ENCODE measurements at places on chromosomes 2 and 18. TPM values are rescaled to one million over a fixed set of nuclear protein-coding genes. Genes with fewer than 3 reads are reported as not detected.

TET3 gene
- 12.3 TPM for total RNA-seq

CNGA3 gene
- total RNA-seq = not detected

FASTKD2 gene
- total RNA-seq = 23.3 TPM

- no peak overlapping the region for H3K27ac ChIP-seq
- H3K4me3 ChIP-seq = no peak overlapping the region
- H3K36me3 ChIP-seq = no peaks in the 10 kb centered on the region
Measured at GRCh38 chr2:102540882-102541281, 67.9 kb downstream of the SLC9A4 start.

CYS1 gene
- total RNA-seq = 13.5 TPM

NMUR1 gene
- not detected for total RNA-seq

HOXD12 gene
- total RNA-seq = 1.7 TPM

- no peak for DNase-seq
- no peak overlapping the region for H3K27ac ChIP-seq
- H3K4me3 ChIP-seq = no peak overlapping the region
Measured at GRCh38 chr2:213923543-213923942, 487.3 kb upstream of the VWC2L start.

MYO7B gene
- not detected for total RNA-seq

MGAT4A gene
- total RNA-seq = 20.6 TPM

C2orf78 gene
- total RNA-seq = not detected

RSAD2 gene
- 0.25 TPM for total RNA-seq

- no peak overlapping the region for H3K4me3 ChIP-seq
- H3K36me3 ChIP-seq = no peaks in the 10 kb centered on the region
- H3K27ac ChIP-seq = no peak overlapping the region
- no peak for DNase-seq
- H3K27me3 ChIP-seq = no peaks in the 10 kb centered on the region
Measured at GRCh38 chr2:235583144-235583543, 89.3 kb downstream of the AGAP1 start.

- DNase-seq = no peak
- H3K36me3 ChIP-seq = no peaks in the 10 kb centered on the region
- no peaks in the 10 kb centered on the region for H3K27me3 ChIP-seq
- H3K4me3 ChIP-seq = no peak overlapping the region
- peaks cover 37% of the 10 kb centered on the region for H3K4me1 ChIP-seq
Measured at GRCh38 chr2:85580206-85580605, 2.8 kb downstream of the VAMP8 start.

PLEKHH2 gene
- total RNA-seq = 27.5 TPM

SLC5A7 gene
- total RNA-seq = 1.7 TPM

Data from vagina (tissue), 2 donors.